Activated CD4-positive, alpha-beta T cell treated with anti-CD3 and anti-CD28 coated beads, Interleukin-2, amount 10 ng/mL, durations not matched to agents 7 days and 5 days (primary cell): ENCODE measurements at places on chromosomes 4 and X. TPM values are rescaled to one million over a fixed set of nuclear protein-coding genes. Genes with fewer than 3 reads are reported as not detected.

Gene ERVMER34-1
- not detected for total RNA-seq

Gene LUZP4
- not detected for total RNA-seq

Gene IL2
- 0.84 TPM for total RNA-seq

Gene PLS3
- 0.30 TPM for total RNA-seq

GRCh38 chr4:82599336-82599735, 37.5 kb upstream of the TMEM150C start:
- no peaks in the 10 kb centered on the region for H3K4me1 ChIP-seq
- no peak for DNase-seq
- H3K4me3 ChIP-seq = no peak overlapping the region

- H3K4me3 ChIP-seq = no peak overlapping the region
- no peak overlapping the region for H3K27ac ChIP-seq
- DNase-seq = no peak
- peaks cover 2% of the 10 kb centered on the region for H3K27me3 ChIP-seq
These were observed 27.6 kb downstream of the CYTL1 start for GRCh38 chr4:4991541-4992099.

- no peak overlapping the region for H3K27ac ChIP-seq
- H3K4me1 ChIP-seq = no peaks in the 10 kb centered on the region
- H3K4me3 ChIP-seq = no peak overlapping the region
- no peak for DNase-seq
These were observed 72.8 kb upstream of the ARSJ start for GRCh38 chr4:114052227-114052626.

Gene CXCL5
- total RNA-seq = not detected

Gene FHDC1
- 0.10 TPM for total RNA-seq

GRCh38 chr4:185031611-185032010, 13.3 kb downstream of the HELT start:
- H3K4me3 ChIP-seq = no peak overlapping the region
- DNase-seq = no peak
- peaks cover 40% of the 10 kb centered on the region for H3K27me3 ChIP-seq
- H3K4me1 ChIP-seq = no peaks in the 10 kb centered on the region
- H3K36me3 ChIP-seq = no peaks in the 10 kb centered on the region

GRCh38 chrX:104108955-104109354, 3.4 kb upstream of the ZCCHC18 start:
- peaks cover 31% of the 10 kb centered on the region for H3K4me1 ChIP-seq
- no peak for DNase-seq
- no peaks in the 10 kb centered on the region for H3K36me3 ChIP-seq
- H3K4me3 ChIP-seq = no peak overlapping the region

Gene BMP3
- not detected for total RNA-seq

Gene WWC2
- 0.52 TPM for total RNA-seq

Gene DGAT2L6
- not detected for total RNA-seq

DNA sequence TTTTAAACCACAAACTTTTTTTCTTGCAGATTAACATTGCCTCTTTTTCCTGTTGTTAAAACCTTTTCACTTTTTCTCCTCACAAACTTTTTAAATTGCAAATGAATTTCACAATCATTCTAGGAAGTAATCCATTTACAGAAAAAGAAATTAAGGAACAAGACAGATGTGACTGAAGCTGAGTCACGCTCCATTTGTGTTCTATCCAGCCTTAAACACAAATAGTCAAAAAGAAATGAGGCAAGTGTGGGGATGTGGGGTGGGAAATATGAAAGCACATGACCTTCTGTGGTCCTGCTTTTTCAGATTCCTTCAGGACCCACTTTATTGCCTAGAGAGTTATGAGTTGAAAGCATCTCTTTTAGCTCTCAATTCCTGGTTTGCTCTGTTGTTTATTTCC, 197.0 kb downstream of the ADGRL3 start:
- DNase-seq = no peak
- no peaks in the 10 kb centered on the region for H3K4me1 ChIP-seq
- no peaks in the 10 kb centered on the region for H3K27me3 ChIP-seq
- H3K4me3 ChIP-seq = no peak overlapping the region
- no peaks in the 10 kb centered on the region for H3K36me3 ChIP-seq

- H3K27me3 ChIP-seq = peaks cover 3% of the 10 kb centered on the region
- H3K4me3 ChIP-seq = no peak overlapping the region
- H3K27ac ChIP-seq = no peak overlapping the region
- DNase-seq = no peak
- H3K36me3 ChIP-seq = no peaks in the 10 kb centered on the region
These were observed 30.9 kb upstream of the SYTL5 start for GRCh38 chrX:37975421-37975820.

- no peaks in the 10 kb centered on the region for H3K36me3 ChIP-seq
- no peaks in the 10 kb centered on the region for H3K27me3 ChIP-seq
- no peak overlapping the region for H3K4me3 ChIP-seq
- no peak overlapping the region for H3K27ac ChIP-seq
These were observed 480.1 kb upstream of the FTHL17 start for GRCh38 chrX:31551913-31552312.

Gene SORBS2
- total RNA-seq = not detected

DNA sequence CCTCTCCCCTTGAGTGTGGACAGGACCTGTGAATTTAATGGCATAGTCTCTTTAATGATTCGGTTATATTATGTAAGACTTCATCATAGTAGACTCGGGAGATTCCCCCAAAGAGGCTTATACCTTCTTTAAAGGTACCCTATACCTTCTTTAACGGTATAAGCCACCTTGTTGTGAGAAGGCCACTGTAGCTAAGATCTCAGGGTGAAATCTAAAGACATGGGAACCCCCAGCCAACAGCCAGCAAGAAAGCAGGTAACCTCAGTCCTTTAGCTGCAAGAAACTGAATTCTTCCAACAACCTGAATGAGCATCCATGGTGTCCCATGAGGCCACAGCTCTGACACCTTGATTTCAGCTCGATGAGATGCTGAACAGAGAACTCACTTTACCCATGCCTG, 931 bp downstream of the DDX60 start:
- H3K36me3 ChIP-seq = peaks cover 83% of the 10 kb centered on the region
- peak overlapping the region; percentile 99 for H3K27ac ChIP-seq
- H3K4me1 ChIP-seq = peaks cover 75% of the 10 kb centered on the region
- peak overlapping the region; percentile 97 for H3K4me3 ChIP-seq
- no peak for DNase-seq

GRCh38 chr4:71554025-71554424, 215.2 kb downstream of the SLC4A4 start:
- no peak overlapping the region for H3K27ac ChIP-seq
- H3K4me3 ChIP-seq = no peak overlapping the region
- peaks cover 7% of the 10 kb centered on the region for H3K27me3 ChIP-seq
- H3K36me3 ChIP-seq = no peaks in the 10 kb centered on the region

DNA sequence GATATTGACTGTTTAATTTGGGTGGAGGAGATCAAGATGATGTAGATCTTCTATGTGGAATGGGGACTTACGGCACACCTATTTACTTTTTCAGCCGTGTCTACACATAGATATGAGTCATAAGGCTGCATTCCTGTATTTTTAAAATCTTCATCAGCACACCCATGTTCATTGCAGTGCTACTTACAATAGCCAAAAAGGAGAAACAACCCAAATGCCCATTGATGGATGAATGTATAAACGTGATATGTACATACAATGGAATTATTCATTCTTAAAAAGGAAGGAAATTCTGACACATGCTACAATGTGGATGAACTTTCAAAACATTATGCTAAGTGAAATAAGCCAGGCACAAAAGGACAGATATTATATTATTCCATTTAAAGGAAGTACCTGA, 98.6 kb downstream of the AASDH start:
- no peak for DNase-seq
- H3K27ac ChIP-seq = no peak overlapping the region
- no peak overlapping the region for H3K4me3 ChIP-seq
- H3K4me1 ChIP-seq = peaks cover 18% of the 10 kb centered on the region
- H3K27me3 ChIP-seq = peaks cover 9% of the 10 kb centered on the region

DNA sequence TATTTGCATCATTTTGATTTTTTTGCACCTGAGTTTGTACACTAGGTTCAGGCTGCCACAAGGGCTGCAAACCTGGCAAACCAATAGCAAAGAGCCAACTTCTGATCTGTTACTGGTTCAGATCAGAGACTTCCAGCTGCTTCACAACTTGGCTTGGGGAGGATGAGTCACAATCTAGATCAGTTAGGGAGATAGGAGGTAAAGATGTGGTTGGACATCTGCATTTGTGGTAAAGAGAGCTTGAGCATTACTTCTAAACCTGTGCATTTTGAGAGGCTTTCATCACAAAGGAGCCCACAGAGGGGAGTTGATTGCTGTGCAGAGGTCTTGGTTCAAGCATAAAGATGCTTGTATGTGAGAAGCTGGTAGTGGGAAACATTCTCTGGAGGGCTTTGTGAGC, 34.5 kb downstream of the LINC00632 start:
- H3K27me3 ChIP-seq = no peaks in the 10 kb centered on the region
- no peak overlapping the region for H3K27ac ChIP-seq
- peaks cover 9% of the 10 kb centered on the region for H3K4me1 ChIP-seq
- no peak overlapping the region for H3K4me3 ChIP-seq
- no peaks in the 10 kb centered on the region for H3K36me3 ChIP-seq

GRCh38 chr4:183797445-183798300, 107.4 kb upstream of the STOX2 start:
- no peaks in the 10 kb centered on the region for H3K36me3 ChIP-seq
- H3K4me3 ChIP-seq = no peak overlapping the region
- H3K4me1 ChIP-seq = peaks cover 13% of the 10 kb centered on the region
- no peak for DNase-seq
- H3K27ac ChIP-seq = no peak overlapping the region

Gene C4orf50
- total RNA-seq = 0.21 TPM

DNA sequence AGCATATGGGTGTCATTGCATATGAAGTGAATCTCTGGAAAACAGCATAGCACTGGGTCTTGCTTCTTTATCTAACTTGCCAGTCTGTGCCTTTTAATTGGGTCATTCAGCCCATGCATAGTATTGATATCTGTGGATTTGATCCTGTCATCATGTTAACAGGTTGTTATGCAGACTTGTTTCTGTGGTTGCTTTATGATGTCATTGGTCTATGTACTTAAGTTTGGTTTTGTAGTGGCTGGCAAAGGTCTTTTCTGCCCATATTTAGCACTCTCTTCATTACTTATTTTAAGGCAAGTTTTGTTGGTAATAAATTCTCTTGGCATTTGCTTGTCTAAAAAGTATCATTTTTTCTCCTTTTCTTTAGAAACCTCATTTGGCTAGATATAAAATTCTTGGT, 221.1 kb upstream of the ITM2A start:
- H3K4me3 ChIP-seq = no peak overlapping the region
- no peaks in the 10 kb centered on the region for H3K4me1 ChIP-seq
- no peak overlapping the region for H3K27ac ChIP-seq
- no peaks in the 10 kb centered on the region for H3K36me3 ChIP-seq

GRCh38 chrX:149499766-149500165, 5.3 kb downstream of the IDS start:
- H3K27me3 ChIP-seq = no peaks in the 10 kb centered on the region
- peaks cover 17% of the 10 kb centered on the region for H3K36me3 ChIP-seq
- peaks cover 43% of the 10 kb centered on the region for H3K4me1 ChIP-seq
- H3K27ac ChIP-seq = no peak overlapping the region

DNA sequence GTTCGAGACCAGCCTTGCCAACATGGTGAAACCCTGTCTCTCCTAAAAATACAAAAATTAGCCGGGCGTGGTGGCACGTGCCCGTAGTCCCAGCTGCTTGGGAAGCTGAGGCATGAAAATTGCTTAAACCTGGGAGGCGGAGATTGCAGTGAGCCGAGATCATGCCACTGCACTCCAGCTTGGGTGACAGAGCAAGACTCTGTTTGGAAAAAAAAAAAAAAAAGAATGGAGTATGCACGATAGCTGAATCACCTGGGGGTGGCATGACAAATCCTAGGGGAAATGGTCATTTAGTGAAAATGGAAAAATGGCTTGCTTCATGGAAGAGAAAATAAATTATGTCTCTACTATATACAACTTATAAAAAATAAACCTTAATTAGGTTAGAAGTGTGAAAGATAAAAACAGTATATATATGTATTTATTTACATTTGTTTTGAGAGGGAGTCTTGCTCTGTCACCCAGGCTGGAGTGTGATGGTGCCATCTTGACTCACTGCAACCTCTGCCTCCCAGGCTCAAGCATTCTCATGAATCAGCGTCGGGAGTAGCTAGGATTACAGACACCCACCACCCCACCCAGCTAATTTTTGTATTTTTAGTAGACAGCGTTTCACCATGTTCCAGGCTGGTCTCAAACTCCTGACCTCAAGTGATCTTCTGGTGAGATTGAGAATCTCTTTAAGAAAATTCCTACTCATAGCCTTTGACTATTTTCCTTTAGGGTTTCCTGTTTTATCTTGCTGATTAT, 19.3 kb upstream of the ING2 start:
- no peak overlapping the region for H3K27ac ChIP-seq
- DNase-seq = no peak
- H3K4me3 ChIP-seq = no peak overlapping the region
- H3K4me1 ChIP-seq = no peaks in the 10 kb centered on the region
- no peaks in the 10 kb centered on the region for H3K27me3 ChIP-seq
- H3K36me3 ChIP-seq = no peaks in the 10 kb centered on the region

Gene ERAS
- total RNA-seq = not detected
